ENCODE measurements at places on chromosomes 3 and 15.

DNA sequence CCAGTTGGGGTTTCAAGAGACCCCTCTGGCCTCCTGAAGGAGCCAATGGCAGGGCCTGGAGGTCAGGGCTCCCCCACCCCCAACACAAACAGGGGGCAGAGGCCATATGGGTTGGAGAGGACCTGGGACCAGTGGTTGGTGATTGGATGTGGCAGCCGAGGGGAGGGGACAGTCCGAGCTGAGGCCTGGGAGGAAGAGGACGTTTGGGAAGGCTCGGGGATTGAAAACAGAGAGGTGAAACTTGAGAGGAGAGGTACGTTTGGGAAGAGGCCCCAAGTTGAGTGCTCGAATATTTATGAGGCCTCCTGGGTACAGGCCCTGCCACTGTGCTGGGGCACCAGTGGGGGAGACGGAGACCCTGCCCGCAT lies 53.7 kb downstream of the DNAJB8 start:
- DNase-seq: no peak

DNA sequence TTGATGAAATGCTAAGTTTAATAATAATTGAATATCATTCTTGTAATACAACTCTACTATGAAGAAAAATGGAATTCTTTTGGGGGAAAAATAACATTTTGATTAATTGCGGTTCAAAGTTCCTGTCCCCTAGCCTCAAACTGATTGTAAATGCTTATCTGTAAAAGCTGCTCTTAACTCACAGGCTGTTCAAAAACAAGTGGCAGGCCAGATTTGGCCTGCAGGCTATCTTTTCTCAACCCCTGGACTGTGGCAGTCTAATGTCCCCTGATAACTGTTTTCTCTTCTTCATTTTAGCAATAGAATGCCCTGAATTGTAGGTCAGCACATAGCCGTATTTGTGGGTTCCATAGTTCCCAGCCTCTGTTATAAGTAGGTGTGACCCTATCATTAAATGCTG lies 23.5 kb upstream of the SAMMSON start:
- DNase-seq: no peak

DNA sequence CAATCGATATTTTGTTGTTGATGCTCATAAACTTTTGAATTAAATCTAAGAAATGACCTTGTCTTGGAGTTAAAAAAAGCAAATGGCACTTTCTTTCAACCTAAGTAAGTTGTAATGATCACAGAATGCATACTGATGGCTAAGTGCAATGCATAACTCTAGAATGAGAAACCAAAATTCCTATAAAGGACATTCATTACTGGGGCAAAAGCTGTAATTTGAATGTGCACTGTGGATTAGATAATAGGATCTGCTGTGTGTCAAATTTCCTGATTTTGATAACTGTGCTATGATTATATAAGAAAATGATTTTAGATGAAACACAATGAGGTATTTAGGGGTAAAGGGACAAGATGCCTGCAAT lies 14.3 kb downstream of the SIAH2 start:
- DNase-seq: no peak

GRCh38 chr3:126102530-126102951 lies 18.6 kb upstream of the SLC41A3 start:
- no peak for DNase-seq

GRCh38 chr15:73414876-73415275 lies 28.1 kb upstream of the REC114 start:
- DNase-seq: no peak

DNA sequence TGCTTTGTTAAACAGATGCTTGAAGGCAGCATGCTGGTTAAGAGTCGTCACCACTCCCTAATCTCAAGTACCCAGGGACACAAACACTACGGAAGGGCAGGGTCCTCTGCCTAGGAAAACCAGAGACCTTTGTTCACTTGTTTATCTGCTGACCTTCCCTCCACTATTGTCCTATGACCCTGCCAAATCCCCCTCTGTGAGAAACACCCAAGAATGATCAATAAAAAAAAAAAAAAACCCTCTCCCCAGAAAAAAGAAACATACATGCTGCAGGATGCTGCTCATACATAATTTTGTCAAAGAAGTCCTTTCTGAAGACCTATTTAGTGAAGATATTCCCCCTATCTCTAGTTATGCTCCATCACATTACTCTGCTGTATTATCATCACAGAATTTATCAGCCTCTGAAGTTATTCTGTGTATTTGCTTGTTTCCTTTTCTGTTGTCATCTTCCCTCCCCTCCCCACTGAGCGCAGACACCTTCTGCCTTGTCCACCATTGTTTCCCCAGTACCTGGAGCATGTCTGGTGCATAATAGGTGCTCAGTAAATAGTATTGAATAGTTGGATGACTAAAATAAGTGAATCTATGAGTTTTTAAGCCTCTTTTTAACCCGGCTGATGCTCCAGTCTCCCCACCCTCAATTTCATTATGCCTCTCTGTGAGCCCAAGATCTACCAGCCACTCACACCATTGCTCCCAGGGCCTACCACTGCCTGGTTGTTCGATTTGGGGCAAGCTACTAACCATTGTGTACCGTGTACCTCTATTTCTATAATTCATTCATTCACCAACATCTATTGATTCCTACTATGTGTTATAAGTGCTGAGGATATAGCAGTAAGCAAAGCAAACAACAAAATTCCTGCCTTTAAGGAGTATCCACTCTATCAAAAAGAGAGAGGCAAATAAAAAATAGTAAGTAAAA lies 4.0 kb upstream of the TM4SF1 start:
- no peak for DNase-seq

GRCh38 chr3:195210266-195210973 lies 60.5 kb downstream of the XXYLT1 start:
- DNase-seq: no peak

DNA sequence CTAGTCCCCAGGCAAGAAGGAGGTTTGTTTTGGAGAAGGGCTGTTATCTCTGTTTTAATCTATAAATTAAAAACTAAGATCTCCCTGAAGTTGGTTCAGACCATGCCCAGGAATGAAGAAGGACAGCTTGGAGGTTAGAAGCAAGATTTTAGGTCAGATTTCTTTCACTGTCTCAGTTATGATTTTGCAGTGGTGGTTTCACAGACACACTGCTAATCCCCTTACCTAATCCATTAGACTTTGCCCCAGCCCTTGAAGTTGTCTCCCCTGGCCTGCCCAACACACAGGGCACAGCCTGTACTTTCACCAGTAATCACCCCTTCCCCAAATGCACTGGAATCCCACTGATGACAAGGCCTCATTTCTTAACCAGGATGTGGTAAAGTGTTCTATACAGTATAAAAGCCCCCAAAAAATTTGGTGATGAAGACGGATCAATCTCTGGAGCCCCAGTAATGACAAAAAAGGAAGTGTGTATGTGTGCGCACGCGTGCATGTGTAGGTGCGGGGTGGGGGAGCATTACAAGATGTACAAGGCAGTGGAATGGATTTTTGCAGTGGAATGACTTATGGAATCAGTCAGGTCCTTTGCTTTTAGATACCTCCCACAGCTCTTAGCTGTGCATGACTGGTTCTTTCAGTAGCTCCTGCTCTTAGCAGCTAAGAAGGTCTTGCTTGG lies 73.1 kb upstream of the TERB2 start:
- no peak for DNase-seq

DNA sequence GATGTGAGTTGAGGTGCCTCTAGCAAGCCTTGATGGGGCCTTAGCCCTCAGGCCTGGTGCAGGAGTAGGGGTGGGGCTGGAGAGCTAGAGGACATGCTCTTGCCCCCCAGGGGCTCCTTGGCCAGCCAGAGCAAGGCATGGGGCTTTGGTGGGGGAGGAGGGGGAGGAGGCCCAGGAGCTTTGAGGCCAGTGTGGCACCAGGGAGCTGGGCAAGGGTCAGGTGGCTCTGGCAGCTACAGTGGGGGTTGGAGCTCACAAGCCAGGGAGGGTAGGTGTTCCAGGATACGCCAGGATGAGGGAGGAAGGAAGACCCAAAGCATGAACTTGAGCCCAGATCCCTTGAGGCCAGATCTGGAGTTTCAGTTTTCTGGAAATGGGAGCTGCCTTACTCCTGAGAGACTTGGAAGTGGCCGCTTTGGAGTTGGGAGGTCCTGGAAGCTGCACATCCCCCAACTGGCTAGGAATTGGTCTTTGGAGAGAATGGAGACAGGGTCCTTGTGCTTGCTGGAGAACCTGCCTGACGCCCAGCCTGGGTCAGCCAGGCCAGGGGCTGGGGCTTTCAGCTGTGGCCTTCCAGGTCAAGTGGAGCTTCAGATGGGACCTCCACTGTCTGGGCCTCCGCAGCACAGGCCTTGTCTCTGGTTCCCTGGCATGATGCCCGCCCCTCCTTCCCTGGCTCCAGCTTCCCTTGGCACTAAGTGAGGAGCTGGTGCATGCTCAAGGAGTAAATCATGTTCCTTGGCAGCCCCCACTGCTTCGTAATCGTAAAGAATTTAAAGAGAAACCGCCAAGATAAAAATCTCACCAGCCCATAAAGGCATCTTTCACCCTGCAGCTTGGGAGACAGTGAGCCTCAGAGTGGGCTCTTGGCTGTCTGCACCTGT lies 8.7 kb downstream of the SEMA3F start:
- no peak for DNase-seq

- DNase-seq: no peak
Observed at GRCh38 chr3:53729618-53730017, 116.6 kb downstream of the CHDH start.

- no peak for DNase-seq
Observed at GRCh38 chr3:128855569-128855968, 23.9 kb upstream of the ACAD9 start.

DNA sequence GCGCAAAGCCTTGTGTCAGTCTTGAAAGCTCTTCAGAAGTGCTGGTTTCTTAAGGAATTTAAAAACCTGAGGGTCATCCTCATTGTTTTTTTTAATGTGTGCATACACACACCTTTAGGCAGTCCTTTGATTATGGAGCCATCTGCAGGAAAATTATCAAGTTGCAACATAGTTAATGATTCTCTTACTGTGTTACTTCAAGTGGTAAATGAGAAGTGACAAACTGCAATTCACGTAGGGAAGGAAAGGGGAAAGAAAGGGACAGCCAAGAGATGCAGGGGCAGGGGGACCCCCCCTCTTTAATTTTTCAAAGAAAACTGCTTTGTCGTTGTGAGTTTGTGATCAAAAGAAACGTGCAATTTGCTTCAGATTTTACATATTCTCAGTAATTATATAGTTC lies 162.4 kb upstream of the CGNL1 start:
- DNase-seq: no peak

GRCh38 chr15:70151462-70151861 lies 53.7 kb upstream of the TLE3 start:
- DNase-seq: no peak

DNA sequence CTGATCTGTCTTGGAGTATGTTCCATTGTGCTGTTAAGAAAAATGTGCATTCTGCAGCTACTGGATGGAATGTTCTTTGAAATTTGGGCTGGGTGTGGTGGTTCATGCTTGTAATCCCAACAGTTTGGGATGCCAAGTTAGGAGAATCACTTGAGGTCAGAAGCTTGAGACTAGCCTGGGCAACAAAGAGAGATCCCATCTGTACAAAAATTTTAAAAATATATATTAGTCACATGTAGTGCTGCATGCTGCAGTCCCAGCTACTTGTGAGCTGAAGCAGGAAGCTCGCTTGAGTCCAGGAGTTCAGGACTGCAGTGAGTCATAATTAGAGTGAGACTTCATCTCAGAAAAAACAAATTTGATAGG lies 62.8 kb upstream of the PLSCR4 start:
- no peak for DNase-seq

GRCh38 chr3:46557814-46558183 lies 8.3 kb downstream of the LRRC2 start:
- DNase-seq: no peak

- DNase-seq: no peak
Observed at GRCh38 chr3:117149584-117149983, 440.0 kb downstream of the TUSC7 start.

- DNase-seq: no peak
Observed at GRCh38 chr3:156981005-156981404, 154.9 kb downstream of the LEKR1 start.

DNA sequence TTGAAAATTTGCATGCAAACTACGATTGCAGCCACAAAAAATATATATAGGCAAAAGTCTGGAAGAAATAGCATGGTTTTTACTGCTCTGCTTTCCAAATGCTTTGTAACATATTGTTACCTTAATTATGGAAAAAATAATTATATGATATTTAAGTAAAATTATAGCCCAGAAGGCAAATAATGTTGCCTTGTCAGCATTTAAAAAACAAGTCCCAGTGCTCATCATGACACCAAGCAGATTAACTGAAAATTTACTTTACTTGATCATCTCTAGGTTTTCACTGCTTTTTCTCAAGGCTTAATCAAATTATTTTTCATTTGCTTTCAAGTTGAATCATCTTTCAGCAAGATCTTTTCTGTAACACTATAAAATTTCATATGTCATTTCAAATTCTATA lies 262.9 kb downstream of the ZMAT3 start:
- no peak for DNase-seq

GRCh38 chr3:69044608-69045007 lies 7.5 kb downstream of the TMF1 start:
- DNase-seq: no peak

GRCh38 chr15:39110336-39110735 lies 470.5 kb upstream of the THBS1 start:
- no peak for DNase-seq

- DNase-seq: no peak
Observed at GRCh38 chr15:58393241-58393662, 38.5 kb upstream of the LIPC start.

GRCh38 chr3:76345878-76346277 lies 560.5 kb upstream of the ZNF717 start:
- peak; percentile 11 for DNase-seq

DNA sequence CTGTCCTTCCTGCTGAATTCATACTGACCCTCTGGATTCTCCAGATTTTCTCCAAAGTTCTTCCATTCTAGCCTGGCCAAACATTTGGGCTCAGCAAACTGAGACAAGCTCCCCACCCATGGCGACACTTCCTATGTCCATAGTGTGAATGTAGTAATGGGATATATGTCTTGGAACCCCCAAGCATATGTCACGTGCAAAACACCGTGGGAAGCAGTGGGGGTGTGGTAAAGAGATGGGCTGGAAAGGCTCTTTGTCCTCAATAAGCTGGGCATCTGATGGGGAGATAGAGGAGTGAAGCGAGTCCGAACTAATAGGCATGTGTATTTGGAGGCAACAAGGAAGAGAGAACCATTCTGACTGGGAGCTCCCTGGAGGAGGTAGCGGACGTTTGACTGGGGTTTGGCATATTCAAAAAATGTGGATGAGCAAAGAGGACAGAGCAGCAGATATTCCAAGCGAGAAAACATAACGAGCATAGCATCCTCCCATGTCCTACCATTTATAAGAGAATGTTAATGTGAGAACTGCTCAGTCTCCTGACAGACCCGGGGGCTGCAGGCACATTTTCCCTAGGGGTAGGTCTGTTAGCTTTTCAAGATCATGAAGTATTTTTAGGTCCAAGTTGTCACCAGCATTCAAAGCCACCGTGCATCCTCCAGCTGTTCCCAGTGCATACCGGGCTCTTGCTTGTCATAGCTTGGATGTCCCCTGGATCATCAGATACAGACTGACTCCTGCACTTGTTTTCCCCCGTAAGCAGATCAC lies 25.6 kb downstream of the TPM1 start:
- no peak for DNase-seq

DNA sequence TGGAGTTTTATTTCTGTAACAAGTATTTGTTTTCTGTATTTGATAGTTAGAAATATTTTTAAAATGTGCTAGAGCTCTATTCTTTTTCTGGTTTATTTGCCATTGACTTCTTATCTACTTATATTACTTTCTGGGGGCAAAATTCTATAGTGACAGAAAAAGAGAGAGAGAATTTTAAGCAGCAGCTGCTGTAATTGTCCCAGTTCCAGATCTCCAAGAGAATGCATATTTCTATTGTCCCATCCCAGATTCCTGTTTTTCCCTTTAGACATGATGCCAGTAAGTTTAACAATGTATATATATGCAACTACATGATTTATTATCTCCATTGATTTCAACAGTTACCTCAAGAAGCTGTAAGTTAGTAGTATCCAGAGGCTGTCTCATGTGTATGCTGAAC lies 541.7 kb upstream of the ZNF385D start:
- DNase-seq: no peak

Measured in WERI-Rb-1 (cell line).